Fibroblast of skin of left quadriceps (primary cell): ENCODE measurements at places on chromosomes 1 and 21.

DNA sequence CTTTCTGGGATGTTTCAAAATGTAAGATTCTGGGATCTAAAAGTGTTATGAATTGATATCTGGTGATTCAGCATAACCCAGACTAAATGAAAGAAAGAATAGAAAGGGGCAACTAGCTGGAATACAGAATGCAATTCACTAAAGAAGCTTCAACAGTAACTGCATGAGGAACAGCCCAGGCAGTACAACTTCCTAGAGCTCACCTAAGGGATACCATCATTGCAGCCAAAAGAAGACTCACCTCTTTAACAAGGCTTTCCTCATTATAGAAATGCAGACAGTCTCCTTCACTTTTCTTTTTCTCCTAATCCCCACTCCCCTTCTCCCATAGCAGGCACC is 6.3 kb downstream of the RGS5 start:
- no peak for DNase-seq

- DNase-seq: no peak
Measured at GRCh38 chr1:67347688-67348472, 40.2 kb downstream of the IL12RB2 start.

DNA sequence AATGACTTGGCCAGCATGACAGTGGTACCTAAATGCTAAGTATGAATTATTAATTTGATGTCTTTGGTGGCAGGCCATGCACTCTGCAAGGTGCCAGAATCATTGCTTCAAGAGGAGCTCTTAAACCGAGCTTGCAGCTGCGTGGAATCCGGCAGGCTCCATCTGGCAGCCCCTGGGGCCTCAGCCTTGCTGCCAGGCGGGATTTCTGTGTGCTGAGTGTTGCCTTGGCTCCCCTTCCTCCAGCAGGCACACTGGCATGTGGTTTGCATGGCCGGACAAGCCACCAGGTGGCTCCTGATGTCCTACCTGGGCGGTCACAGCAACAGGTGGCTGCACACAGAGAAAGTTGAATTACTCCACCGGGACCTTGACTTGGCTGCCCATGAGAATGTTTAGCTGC is 155.4 kb downstream of the URB2 start:
- no peak for DNase-seq

DNA sequence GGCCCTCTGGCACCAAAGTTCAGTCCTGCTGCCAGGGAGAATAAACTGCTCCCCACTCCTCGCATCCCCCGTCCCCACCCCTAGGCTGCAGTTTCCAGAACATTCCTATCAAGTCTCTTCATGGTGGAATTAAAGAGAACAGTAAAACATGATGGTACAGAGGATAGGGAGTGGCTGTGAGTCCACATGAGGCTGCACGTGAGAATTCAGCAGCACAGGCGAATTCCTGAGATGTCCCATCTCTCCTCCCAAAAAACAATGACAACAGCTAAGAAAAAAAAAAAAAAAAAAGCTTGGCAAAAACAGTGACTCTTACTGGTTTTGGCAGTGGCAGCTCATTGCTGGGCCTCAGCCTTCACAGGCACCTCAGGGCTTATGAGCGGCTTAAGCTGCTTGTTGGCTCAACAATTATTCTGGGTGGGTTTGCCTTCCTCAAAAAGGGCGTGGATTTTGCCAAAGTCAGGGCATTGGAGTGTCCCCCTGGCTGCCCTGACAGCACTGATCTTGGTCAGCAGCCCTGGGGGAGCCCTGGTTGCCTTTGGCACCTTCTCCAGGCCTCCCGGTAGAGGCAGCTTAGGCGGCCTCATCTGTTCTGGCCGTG is 5.7 kb upstream of the IFFO2 start:
- no peak for DNase-seq

GRCh38 chr1:99496067-99496466 is 149.8 kb upstream of the PALMD start:
- DNase-seq: no peak

- no peak for DNase-seq
Measured at GRCh38 chr1:200923601-200924000, 28.9 kb downstream of the INAVA start.
